ENCODE measurements at places on chromosomes 2 and 18.

DNA sequence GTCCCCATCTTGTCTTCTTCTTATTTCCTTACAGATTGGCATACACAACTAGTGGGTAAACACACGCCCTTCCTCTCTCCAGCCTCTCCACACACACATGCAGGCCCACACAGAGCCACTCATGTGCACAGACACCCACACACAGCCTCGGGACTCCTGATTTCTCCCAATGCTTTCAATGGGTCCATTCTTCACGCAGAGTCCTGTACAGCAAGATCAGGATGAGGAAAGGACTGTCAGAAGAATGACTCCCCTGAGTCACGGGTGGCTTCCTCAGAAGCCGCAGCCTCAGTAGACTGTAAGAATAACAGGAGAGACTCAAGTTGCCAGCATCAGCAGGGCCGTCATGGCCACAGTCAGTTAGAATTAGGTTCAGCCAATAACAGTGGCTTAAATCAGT is 109.1 kb upstream of the GLI2 start:
- DNase-seq = no peak

DNA sequence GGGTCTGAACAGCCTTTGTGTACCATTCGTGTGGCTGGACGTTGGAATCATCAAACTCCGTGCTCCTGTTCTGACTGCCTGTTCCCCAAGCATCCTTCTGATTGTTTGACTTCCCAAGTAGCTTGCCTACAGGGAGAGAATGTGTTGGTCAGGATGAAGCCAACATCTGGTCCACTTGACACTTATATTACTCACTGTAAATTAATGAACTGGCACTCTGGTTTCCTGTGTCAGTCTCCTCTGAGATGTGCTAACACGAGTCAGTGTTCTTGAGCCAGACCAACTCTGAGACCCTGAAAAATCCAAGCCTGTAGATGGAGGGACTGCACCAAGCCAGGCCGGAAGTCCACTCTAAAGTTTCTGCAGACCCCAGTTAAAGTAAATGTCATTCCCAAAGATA is 440.9 kb downstream of the ZNF516 start:
- DNase-seq = no peak

DNA sequence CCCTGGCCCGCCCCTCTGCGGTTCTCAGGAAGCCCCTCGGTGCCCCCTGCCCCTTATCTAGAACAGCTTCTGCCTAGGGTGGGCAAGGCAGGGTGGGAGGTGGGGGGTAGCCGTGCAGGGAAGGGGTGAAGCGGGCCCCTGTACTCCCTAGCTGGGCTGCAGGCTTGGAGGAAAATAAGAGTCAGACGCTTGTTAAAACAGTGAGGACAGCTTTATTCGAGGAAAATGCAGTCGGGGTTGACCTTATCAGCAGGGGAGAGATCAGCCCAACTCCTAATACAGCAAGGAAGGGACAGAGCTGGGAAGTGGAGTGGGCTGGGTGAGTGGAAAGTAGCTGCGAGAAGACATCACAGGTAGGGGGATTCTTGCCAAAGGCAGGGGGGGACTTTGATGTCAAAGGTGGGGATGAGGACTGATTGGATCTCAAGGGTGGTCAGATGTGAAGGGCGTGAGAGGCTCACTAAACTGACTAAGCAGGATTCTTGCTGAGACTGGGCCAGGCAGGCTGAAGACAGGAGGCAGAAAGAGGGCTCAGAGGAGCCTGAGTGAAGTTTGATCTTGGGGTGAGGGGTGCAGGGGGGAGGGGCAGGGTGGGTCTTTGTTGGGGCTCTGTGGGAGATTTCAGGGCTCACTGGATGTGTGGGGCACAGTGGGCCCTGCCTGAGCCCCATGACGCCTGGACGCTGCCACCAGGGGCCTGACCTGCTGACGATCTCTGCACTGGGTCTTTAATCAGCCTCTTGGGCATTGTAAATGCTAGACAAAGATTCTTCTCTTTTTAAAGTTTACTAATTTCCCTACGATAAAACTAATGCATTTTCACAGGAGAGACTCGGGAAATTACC is 29.9 kb downstream of the HPCAL1 start:
- no peak for DNase-seq

- DNase-seq = peak; percentile 80
Observed at GRCh38 chr18:77087393-77088141, 45.0 kb downstream of the MBP start.

DNA sequence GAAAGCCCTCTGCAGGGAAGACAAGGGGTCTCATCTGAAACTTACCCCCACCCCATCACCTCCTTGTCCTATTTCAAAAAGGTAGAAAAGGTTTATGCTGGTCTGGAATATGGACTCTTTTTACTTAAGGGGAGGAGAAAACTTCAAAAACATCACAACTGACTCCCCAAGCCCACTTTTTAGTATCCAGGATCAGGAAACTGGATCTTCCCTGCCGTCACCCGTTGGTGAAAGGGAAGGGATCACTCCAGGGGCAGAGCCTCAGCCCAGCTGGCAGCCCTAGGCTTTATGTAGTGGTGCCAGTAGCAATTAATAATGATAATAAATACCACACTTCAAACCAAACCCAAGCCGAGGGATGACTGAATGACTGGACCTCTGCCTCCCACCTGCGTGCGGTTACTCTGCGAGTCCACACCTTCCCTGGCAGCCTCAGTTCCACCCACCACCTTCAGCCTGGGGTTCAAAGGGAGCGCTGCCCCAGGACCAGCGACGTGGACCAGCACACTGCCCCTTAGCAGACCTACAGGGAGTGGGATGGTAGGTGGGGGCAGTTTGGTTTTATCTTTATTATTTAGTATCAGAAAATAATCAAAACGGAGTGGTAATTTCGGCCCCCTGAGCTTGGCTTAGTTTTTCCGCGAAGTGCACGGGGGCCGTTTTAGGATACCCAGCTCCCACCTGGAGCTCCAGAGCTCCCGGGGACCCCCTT is 4.9 kb upstream of the GATA6 start:
- DNase-seq = no peak

GRCh38 chr2:235693279-235693678 is 199.4 kb downstream of the AGAP1 start:
- no peak for DNase-seq
